ENCODE measurements at places on chromosomes 5 and 9.

- no peak for DNase-seq
These were observed 13.4 kb upstream of the ACSL6 start for GRCh38 chr5:132024789-132025402.

DNA sequence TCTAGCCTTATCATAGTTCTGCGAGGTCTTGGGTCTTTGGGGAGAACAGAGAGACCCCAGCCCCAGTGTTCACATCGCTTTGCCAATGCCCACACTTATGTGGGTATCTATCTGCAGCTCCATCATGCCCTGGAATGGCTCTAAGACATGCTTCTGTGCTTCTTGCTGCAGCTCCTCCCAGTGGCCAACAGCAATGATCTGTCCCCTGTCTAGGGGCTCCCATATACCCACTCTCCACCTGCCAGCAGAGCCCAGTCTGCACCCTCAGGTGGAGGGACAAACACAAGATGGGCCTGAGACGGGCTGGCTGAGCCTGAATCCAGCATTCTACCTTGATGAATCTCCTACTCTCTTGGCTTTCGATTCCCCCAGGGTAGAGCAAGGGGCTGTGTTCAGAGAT, 14.6 kb upstream of the DAP start:
- DNase-seq: no peak

DNA sequence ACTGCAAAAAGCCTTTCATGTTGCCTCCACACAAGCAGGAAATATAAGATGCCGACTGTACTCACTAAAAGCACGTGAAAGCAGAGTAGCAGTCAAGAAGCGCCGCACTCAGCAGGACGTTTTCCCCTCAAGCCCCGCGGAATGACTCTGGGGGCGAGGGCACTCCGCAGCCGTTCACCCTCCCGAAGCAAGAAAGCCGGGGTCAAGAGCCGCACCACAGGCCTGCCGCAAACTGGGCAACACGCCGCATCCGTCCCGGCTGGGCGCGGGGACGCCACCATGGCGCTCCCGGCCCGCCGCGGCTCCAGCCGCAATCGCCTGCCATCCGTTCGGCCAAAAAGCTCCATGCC, 364 bp downstream of the RPS6 start:
- peak; percentile 49 for DNase-seq

DNA sequence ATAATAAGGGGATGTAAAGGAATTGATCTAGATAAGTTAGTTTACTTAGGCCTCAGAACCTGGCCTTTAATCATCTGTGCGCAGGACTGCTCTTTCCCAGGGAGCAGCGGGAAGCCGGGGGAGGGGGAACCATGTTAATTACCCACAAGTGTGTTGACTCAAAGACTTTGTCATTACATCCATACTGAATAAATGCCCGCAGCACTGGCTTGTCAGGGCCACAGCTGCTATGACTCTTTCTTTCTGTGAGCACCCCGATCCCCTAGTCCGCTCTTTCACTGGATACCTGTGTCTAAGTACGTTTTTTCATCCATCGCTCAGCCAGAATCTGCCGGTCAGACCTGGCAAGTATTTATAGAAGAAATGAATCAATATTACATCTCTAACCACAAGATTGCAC, 249.3 kb upstream of the DMRT1 start:
- no peak for DNase-seq

DNA sequence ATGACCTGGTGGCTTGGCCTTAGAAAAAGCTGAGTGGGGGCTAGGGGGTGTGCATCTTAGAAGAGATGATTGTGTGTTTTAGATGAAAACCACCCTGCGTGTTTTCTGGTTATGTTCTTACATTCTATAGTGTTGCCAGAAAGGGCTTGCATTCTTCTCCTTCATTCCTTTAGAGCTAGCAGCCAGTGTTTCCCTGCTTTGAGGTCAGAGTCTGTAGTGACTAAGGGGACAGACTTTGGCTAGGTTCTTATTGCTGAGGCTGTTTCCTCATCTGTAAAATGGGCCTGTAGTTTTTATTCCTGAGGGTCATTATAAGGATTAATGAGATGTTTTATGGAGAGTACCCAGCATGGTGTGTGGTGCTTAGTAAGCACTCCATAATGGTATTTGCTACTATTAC, 6.4 kb downstream of the MAST4 start:
- DNase-seq: no peak

- no peak for DNase-seq
These were observed 67.9 kb upstream of the UNC5A start for GRCh38 chr5:176742246-176743105.

DNA sequence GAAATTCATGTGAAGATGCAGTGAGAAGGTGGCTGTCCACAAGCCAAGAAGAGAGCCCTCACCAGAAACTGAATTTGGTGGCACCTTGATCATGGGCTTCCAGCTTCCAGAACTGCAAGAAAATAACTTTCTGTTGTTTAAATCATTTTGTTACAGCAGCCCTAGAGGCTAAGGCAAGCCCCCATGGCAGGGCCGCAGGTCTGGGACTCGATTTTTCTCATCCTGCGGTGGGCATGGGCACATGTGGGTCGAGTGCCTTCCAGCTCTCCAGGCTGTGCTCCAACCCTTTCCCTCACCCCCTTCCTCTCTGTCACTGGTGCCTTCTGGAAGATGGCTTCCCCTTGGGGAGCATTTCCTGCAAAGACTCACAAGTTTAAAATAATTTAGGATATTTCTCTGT, 40.7 kb downstream of the AHRR start:
- DNase-seq: no peak

DNA sequence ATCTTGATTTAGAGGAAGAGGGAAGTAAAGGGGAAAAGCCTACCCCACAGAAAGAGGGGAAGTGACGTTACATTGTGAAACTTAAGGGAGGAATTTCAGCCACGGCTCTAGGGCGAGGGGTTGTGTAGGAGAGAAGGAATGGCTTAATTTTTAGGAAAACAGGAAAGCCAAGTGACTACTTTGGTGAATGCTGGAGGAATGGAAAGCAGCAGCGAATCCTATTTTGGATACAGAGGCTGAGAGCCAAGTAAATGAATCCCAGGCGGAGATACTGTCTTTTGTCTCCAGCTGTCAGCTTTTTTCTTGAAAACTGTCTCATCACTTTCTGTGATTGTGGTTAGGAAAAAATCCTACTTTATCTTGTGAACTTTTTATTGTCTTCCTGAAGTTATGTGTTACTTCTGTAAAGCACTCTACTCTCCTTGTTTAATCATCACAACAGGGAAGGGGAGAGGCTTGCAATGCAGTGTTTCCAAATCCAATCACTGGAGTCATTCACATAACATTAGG, 188.4 kb downstream of the TSSK1B start:
- DNase-seq: no peak

DNA sequence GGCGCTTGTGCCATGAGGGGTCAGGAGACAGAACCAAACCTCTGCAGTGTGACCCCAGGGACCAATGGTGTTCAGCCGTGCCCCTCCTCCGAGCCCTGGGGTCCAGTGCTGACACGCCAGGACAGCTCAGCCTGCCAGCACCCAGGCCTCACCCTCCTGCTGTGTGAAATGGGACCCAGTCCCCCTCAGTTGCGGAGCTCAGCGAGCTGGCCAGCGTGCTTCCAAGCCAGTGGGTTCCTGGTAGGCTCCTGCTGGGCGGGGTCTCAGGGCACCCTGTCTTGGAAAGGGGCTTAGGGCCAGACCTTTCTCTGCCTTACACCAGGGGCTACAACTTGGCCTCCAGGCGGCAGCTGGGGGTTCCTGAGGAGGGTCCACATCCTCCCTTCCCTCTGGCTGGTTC, 4.4 kb downstream of the RNF44 start:
- DNase-seq: no peak

- no peak for DNase-seq
These were observed 21.2 kb upstream of the PFDN1 start for GRCh38 chr5:140324041-140324600.

DNA sequence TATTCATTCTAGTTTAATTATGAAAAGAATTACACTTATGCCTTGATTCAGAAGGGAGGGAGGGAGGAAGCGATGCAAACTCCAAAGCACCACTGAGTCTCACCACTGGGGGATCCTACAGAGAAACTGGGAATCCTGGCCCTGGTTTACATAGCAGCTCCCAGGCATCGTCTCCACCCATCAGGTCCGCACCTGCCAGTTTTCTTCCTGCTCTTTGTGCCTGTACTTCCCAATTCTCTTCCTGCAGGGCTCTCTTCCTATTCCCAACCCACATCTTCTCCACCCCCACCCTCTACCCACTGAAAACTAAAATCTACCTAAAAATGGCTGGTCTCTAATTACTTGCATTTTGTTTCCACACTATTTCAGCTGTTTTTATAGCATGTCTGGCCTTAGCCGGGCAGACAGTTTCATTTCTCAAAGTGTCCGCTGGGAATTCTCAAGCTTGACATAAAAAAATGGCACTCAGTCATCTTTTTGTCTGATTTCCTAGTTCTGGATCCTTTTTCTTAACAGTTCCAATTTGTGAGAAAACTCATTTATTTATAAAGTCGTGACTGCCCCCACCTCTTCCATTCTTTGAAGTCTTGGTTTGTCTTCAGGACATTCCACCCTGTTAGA, 1.6 kb upstream of the TNIP1 start:
- DNase-seq: no peak

DNA sequence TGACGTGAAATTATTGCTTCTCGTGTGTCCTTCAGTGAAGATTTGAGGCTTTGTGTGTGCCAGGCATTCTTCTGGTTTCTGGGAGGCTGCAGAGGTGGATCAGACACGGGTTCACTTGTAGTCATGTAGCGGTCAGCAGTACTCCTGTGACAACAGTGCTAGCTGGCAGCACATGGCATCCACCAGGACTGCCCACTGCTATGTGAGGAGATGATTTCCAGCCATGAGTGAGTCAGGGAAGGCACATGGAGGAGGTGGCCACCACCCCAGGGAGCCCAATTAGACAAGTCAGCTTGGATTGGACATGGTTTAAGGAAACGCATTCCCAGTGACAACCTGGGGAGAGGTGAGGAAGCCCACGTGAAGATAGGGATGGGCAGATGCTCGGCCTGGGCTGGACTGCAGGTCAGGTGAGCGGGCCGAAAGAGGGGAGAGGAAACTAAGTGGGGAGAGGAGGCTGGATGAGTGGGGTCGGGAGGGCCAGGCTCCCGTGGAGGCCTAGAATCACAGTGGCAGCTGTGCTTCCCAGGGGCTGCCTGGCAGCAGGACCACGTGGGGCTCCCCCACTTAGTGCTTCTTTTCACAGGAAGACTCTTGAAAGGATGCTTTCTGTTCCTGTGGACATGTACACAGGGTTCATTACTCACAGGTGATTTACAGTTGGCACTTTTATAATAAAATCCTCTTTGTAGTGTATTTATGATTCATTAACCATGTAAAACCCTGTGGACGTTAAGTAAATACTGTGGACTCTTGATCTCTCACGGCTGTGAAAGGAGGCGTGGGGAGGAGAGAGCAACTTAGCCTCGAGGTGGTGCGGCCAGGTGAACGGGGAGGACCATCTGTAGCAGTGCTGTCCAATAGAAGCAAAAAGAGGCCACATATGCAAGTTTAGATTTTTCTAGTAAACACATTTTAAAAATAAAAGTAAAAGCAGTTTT, 80.0 kb upstream of the OTULINL start:
- DNase-seq: no peak

- DNase-seq: no peak
These were observed 120.5 kb downstream of the GADD45G start for GRCh38 chr9:89725271-89725670.

DNA sequence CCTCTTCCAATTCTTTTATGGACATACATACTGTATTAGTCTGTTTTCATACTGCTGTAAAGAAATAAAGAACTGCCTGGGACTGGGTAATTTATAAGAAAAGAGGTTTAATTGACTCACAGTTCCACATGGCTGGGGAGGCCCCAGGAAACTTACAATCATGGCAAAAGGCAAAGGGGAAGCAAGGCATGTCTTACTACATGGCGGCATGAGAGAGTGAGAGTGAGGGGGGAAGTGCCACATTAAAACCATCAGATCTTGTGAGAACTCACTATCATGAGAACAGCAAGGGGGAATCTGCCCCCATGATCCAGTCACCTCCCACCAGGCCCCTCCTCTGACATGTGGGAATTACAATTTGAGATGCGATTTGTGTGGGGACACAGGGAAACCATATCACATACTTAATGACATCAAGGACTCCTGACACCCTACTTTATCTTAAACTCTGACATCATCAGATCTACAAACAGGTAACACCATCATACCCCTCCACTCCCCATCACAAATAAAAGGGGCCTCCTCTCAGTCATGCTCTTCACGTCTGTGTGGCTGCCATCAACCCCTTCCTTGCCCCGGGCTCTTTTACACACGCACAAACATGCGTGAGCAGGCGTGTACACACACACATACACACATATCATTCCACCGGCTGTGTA, 9.7 kb downstream of the ANKRD33B start:
- no peak for DNase-seq

- DNase-seq: no peak
These were observed 128.7 kb downstream of the ENTREP1 start for GRCh38 chr9:69453746-69454145.

- DNase-seq: no peak
These were observed 9.8 kb upstream of the OLFM1 start for GRCh38 chr9:135077497-135078200.

All from stimulated activated CD4-positive, alpha-beta T cell treated with anti-CD3 and anti-CD28 coated beads, Interleukin-4, amount 100 ng/mL, for 24 hours (primary cell).